ENCODE measurements at places on chromosomes 5 and 9.

DNA sequence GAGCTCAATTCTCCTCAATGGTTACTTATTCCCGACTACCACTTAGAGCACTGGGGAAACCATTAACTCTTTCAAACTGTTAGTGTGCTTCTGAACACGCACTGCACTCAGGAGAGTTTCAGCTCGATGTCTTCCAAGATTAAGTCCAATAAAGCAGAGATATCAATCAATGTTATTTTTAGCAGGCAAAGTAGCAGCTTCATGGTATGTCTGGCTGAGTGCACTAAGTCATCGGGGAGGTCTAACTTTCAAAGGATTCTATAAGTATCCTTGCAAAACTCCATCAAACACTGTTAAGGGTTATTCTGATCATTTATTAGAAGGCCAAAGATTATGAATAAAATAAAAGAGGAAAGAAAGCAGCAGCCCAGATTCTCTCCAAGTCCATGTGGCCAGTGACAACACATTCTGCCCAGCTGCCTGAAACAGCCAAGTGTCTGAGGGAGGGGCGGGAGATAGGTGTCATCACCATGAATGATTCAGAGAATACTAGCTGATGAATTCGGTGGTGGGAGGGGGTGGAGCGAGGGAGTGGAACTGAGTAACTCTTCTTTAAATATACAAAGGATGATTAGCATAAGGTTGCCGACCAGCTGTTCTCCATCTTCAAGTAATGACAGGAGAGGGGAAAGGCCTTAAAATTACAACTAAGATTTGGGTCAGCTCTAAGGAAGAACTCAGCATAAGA, 21.3 kb downstream of the NREP start:
- H3K27me3 ChIP-seq: no peaks in the 10 kb centered on the region
- peaks cover 16% of the 10 kb centered on the region for H3K36me3 ChIP-seq
- peaks cover 22% of the 10 kb centered on the region for H3K4me1 ChIP-seq
- no peak overlapping the region for H3K27ac ChIP-seq
- DNase-seq: no peak
- no peak overlapping the region for H3K4me3 ChIP-seq

GRCh38 chr9:32703635-32704034, 68.2 kb upstream of the TAF1L start:
- DNase-seq: no peak
- no peak overlapping the region for H3K27ac ChIP-seq

- H3K4me3 ChIP-seq: no peak overlapping the region
- DNase-seq: no peak
- no peaks in the 10 kb centered on the region for H3K36me3 ChIP-seq
- no peak overlapping the region for H3K27ac ChIP-seq
- H3K27me3 ChIP-seq: peaks cover 22% of the 10 kb centered on the region
- H3K4me1 ChIP-seq: no peaks in the 10 kb centered on the region
Observed at GRCh38 chr9:34892886-34893285, 65.2 kb upstream of the PHF24 start.

DNA sequence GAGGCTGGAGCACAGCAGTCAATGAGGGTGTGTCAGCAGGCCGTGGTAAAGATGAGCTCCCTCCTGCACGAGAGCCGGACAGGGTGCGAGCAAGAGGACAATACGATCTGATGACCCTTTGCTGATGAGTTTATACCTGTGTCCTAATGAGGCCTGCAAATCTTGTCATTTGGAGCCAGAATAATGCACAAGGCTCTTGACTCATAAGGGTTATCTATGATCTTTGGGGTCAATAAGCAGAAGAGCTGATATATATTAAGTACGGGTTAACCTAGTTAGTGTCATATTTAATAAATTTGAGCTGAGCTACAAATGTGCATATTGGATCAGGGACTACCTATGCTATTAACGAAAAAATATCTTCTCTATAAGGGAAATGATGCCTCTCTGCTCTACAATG, 46.9 kb downstream of the CTNND2 start:
- no peaks in the 10 kb centered on the region for H3K4me1 ChIP-seq
- H3K27me3 ChIP-seq: no peaks in the 10 kb centered on the region
- no peak overlapping the region for H3K4me3 ChIP-seq
- DNase-seq: no peak

- peak; percentile 51 for DNase-seq
- peak overlapping the region; percentile 97 for H3K27ac ChIP-seq
- no peaks in the 10 kb centered on the region for H3K27me3 ChIP-seq
- H3K4me1 ChIP-seq: peaks cover 56% of the 10 kb centered on the region
Observed at GRCh38 chr5:52799358-52799982, 11.8 kb downstream of the ITGA1 start.

DNA sequence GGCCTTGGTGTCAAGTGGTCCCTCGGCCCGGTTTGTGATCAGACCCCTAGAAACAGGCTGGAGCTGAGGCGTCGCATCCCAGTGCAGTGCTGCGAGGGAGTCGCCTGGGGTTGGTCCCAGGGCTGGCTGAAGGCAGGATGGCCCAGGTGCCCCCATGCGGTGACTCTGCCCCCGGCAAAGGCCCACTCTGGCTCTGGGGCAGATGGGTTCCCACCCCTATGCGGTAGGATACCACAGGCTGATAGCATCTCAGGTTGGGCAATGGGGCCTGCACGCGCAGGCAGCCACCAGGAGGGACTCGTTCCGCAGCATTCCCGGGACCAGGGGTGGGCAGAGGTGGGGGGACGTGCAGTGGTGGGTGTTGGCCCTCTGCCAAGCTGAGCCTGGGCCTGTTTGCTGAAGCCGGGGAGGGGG, 86.0 kb downstream of the RXRA start:
- H3K27ac ChIP-seq: no peak overlapping the region
- no peak for DNase-seq
- H3K4me1 ChIP-seq: peaks cover 11% of the 10 kb centered on the region
- H3K36me3 ChIP-seq: no peaks in the 10 kb centered on the region

DNA sequence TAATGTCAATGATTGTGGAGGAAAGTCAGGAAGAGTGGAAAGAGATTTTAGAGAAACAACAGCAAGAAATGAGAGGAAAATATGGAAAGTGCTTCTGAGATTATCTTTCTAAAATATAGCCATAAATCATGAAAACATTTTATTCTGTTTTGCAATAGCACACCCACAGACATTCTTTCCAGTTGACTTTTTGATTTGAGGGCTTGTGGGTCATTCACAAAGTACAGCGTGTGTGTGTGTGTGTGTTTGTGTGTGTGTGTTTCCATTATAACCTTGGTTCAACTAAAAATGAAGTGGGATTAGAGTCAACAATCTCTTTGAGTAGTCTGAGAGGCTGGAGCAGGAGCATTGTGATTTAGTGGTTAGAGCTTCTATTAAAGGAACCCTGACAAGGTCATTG, 116.6 kb upstream of the GAS1 start:
- no peak for DNase-seq
- H3K4me3 ChIP-seq: no peak overlapping the region
- no peak overlapping the region for H3K27ac ChIP-seq
- H3K27me3 ChIP-seq: no peaks in the 10 kb centered on the region

GRCh38 chr5:91484662-91485061, 101.5 kb upstream of the ARRDC3 start:
- H3K27me3 ChIP-seq: peaks cover 2% of the 10 kb centered on the region
- peaks cover under 1% of the 10 kb centered on the region for H3K4me1 ChIP-seq
- H3K4me3 ChIP-seq: no peak overlapping the region

GRCh38 chr5:44619875-44620610, 188.7 kb upstream of the MRPS30 start:
- H3K27me3 ChIP-seq: no peaks in the 10 kb centered on the region
- no peaks in the 10 kb centered on the region for H3K4me1 ChIP-seq
- H3K4me3 ChIP-seq: no peak overlapping the region
- no peaks in the 10 kb centered on the region for H3K36me3 ChIP-seq
- DNase-seq: no peak
